Activated naive CD8-positive, alpha-beta T cell treated with anti-CD3 and anti-CD28 coated beads for 36 hours (primary cell): ENCODE measurements at places on chromosomes 7 and 10.
A peak's percentile ranks its signal among the peaks of the same experiment; 100 is the strongest.

- DNase-seq = no peak
These were observed 259.3 kb upstream of the TMEM72 start for GRCh38 chr10:44651834-44652233.

- no peak for DNase-seq
These were observed 429.9 kb upstream of the SEMA3A start for GRCh38 chr7:84624527-84624926.

GRCh38 chr10:44937196-44938005, 22.2 kb upstream of the RASSF4 start:
- no peak for DNase-seq

- DNase-seq = peak; percentile 8
These were observed 655.0 kb downstream of the SDK1 start for GRCh38 chr7:3955751-3956696.

DNA sequence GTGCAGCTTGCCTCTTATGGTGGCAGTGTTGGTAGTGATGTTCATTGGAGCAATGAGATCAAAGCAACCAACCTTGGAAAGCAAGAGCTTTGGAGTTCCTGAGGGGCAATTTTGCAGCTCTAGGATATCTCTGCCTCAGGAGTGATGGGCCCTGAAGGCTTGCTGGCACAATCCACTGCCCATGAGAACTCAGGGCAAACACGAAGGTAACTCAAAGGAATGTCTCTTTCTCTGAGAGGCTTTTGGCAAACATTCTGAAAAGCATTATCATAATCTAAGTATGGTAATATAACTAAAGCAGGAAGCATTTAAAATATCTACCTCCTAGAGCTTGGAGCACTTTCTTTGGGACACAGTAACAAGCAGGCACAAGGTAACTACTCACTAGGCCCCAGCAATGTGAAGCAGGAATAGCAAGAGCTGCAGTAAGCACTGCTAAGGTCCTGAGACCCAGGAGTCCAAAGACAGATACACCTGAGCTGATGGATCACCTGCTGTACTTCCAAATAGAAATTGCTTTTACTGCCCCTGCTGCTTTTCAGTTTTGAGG, 103.1 kb downstream of the NRF1 start:
- DNase-seq = no peak

DNA sequence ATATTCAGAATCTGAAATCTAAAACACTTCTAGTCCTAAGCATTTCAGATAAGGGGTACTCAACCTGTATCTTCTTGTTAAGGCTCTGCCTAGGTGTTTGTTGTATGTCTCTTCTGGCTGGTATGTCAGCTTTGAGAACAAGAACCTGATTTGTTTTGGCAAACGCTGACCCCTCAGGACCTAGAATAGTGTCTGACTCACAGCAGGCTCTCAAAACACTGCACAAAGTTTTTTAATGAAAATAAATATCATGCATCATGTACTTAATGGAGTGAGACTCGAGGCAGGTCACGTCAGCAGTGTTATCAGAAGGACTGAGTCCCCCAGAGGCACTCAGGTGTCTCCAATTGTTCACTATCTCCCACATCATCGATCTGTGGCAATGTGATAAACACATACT, 99.1 kb downstream of the GLI3 start:
- DNase-seq = no peak
